Central memory CD8-positive, alpha-beta T cell (primary cell): ENCODE measurements at places on chromosomes 6 and 20.

DNA sequence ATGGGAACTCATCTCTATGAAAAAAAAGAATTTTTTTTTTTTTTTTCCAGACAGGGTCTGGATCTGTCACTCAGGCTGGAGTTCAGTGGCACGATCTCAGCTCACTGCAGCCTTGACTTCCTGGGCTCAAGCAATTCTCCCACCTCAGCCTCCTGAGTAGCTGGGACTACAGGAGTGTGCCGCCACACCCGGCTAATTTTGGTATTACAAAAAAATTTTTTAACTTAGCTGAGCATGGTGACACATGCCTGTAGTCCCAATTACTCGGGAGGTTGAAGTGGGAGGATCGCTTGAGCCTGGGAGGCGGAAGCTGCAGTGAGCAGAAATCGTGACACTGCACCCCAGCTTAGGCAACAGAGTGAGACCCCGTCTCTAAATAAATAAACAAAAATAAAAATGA, 7.5 kb downstream of the DEF6 start:
- peaks cover 75% of the 10 kb centered on the region for H3K4me1 ChIP-seq
- H3K36me3 ChIP-seq, result peaks cover 56% of the 10 kb centered on the region
- H3K27ac ChIP-seq, result peak overlapping the region; percentile 38

DNA sequence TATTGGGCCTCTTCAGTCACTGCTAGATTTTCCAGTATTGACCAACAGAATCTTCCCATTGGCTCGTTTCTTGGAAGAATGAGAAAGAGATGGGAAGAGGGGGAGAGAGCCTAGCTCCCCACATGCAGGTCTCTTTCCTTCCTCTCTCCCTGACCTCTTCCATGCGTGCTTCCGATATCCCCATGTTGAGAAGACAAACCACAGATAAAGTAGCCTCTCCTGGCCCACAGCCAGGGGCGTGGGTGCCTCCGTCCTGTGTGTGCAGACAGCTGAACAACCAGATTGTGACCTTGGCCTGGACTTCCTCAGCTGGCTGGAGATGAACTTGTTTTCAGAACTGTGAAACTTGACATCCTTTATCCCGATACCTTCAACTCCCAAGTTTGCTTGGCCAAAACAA, 71.0 kb downstream of the EDN3 start:
- no peak overlapping the region for H3K27ac ChIP-seq
- no peaks in the 10 kb centered on the region for H3K36me3 ChIP-seq
- no peak overlapping the region for H3K4me3 ChIP-seq
- H3K4me1 ChIP-seq, result no peaks in the 10 kb centered on the region

GRCh38 chr6:44201638-44202303, 15.0 kb upstream of the MYMX start:
- H3K4me3 ChIP-seq, result no peak overlapping the region
- DNase-seq, result no peak
- H3K4me1 ChIP-seq, result no peaks in the 10 kb centered on the region
- no peaks in the 10 kb centered on the region for H3K36me3 ChIP-seq
- no peak overlapping the region for H3K27ac ChIP-seq

DNA sequence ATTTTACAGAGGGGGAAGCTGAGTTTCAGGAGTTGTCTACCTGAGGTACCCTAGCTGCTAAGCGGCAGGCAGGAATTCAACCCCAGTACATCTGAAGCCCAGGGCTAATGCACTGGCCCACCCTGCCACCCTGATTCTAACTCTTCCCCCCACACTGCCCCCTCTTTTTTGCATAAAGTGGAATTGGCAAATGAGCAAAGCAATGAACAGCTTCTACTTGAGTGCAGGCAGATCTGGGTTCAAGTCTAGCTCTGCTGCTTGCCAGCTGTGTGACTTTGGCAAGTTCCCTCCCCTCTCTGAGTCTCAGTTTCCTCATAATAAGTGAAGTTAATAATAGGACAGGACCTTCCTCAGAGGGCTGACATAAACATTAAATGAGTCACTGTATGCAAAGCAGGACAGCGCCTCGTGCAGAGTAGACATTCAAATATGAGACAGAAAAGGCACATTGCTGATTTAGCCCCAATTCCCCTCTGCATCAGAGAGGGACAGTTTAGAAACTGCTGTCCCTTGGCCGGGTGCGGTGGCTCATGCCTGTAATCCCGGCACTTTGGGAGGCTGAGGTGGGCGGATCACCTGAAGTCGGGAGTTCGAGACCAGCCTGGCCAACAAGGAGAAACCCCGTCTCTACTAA, 4.7 kb downstream of the ADA start:
- DNase-seq, result no peak
- peaks cover 30% of the 10 kb centered on the region for H3K36me3 ChIP-seq
- H3K27me3 ChIP-seq, result no peaks in the 10 kb centered on the region
- H3K27ac ChIP-seq, result peak overlapping the region; percentile 95
- H3K4me3 ChIP-seq, result peak overlapping the region; percentile 69

GRCh38 chr20:41260734-41261220, 56.8 kb downstream of the ZHX3 start:
- H3K27ac ChIP-seq, result no peak overlapping the region
- no peak for DNase-seq
- H3K4me1 ChIP-seq, result no peaks in the 10 kb centered on the region
- H3K36me3 ChIP-seq, result no peaks in the 10 kb centered on the region
- no peaks in the 10 kb centered on the region for H3K27me3 ChIP-seq
- no peak overlapping the region for H3K4me3 ChIP-seq

DNA sequence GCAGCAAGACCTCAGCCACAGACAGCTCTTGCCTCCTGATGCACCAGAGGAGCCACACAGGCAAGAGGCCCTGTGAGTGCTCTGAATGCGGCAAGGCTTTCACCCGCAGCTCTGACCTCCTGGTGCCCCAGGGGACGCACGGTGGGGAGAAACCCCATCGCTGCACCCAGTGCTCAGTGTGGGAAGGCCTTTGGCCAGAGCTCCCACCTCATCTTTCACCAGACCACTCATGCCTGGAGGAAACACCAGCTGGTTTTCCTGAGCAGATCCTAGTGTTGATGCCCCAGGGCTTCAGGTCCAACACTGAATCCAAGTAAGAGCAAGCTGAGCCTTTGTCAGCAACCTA, 37.0 kb upstream of the XRN2 start:
- no peak for DNase-seq
- peaks cover 35% of the 10 kb centered on the region for H3K27me3 ChIP-seq
- H3K4me1 ChIP-seq, result no peaks in the 10 kb centered on the region

DNA sequence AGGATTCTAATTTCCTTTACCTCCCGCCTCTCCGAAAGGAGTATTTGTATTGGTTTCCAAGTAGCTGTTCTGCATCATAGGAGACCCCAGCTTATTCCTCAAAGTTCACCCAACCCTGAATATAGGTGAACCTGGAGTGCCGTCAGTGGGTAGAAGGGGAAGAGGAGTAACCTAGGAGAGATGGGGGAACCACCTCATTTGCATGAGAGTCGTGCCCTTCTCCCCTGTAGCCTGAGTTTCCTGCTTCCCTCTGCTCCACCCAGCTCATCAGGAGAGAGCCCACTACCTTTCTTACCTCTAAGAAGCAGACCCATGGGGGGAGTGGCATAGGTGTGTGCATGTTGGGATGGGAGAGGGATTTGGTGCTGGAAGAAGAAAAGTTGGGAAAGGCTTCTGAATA, 17.3 kb upstream of the WFDC2 start:
- H3K4me1 ChIP-seq, result peaks cover 6% of the 10 kb centered on the region
- H3K36me3 ChIP-seq, result no peaks in the 10 kb centered on the region
- no peak for DNase-seq
- no peak overlapping the region for H3K4me3 ChIP-seq
- H3K27me3 ChIP-seq, result no peaks in the 10 kb centered on the region
- H3K27ac ChIP-seq, result no peak overlapping the region
